ENCODE measurements at places on chromosomes 2 and 18. TPM values are rescaled to one million over a fixed set of nuclear protein-coding genes. Genes with fewer than 3 reads are reported as not detected.

STON1 gene
- total RNA-seq: not detected

LRRTM4 gene
- total RNA-seq: not detected

NXPH2 gene
- not detected for total RNA-seq

GMCL1 gene
- 9.8 TPM for total RNA-seq

ESPNL gene
- 0.13 TPM for total RNA-seq

ABCG5 gene
- not detected for total RNA-seq

IL36A gene
- total RNA-seq: not detected

PXDN gene
- 10.8 TPM for total RNA-seq

PPP1R7 gene
- total RNA-seq: 61.4 TPM

BMP10 gene
- not detected for total RNA-seq

CRYBA2 gene
- not detected for total RNA-seq

LRATD1 gene
- total RNA-seq: 0.03 TPM

MALL gene
- 130 TPM for total RNA-seq

CHRNG gene
- total RNA-seq: not detected

REG1B gene
- total RNA-seq: not detected

CD8A gene
- total RNA-seq: 0.29 TPM

RAMP1 gene
- not detected for total RNA-seq

KRCC1 gene
- 12.6 TPM for total RNA-seq

CIB4 gene
- total RNA-seq: not detected

AFF3 gene
- total RNA-seq: not detected

ALPI gene
- not detected for total RNA-seq
